ENCODE measurements at places on chromosomes 16 and 17. TPM values are rescaled to one million over a fixed set of nuclear protein-coding genes. Genes with fewer than 3 reads are reported as not detected.

GRCh38 chr17:21104608-21105007, 22.2 kb upstream of the DHRS7B start:
- DNase-seq, result no peak

GRCh38 chr17:71959154-71959553, 161.7 kb upstream of the SOX9 start:
- DNase-seq, result no peak

DNA sequence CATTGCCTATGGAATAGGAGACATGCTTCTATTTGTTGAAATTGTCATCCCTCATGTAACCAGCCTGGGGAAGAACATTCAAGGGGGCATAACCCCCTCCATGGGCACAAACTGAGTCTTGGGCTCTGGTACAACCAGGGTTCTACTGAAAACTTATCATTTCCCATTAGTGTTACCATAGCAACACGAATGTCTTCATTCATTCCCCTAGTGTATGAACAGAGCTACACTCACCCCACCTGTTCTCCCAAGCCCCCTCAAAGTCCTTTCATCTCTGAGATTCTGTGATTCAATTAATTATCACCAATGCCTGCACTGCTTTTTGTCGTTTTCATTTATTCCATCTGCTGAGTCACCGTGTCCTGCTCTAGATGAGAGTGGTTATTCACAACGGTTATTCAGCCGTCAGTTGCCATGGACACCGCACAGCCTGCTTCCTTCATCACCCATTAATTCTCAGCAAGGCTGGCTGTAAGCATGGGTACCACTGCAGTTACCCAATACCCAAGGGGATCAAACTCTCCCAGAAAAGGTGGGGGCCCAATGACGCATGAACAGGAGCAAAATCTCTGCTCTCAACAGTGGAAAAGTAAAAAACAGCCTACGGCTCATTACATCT, 1.6 kb upstream of the GAST start:
- DNase-seq, result no peak

- no peak for DNase-seq
Observed at GRCh38 chr17:55341432-55341831, 76.7 kb downstream of the HLF start.

Gene SCGB1C2
- total RNA-seq, result not detected
